Activated naive CD4-positive, alpha-beta T cell (primary cell): ENCODE measurements at places on chromosomes 4 and X.

DNA sequence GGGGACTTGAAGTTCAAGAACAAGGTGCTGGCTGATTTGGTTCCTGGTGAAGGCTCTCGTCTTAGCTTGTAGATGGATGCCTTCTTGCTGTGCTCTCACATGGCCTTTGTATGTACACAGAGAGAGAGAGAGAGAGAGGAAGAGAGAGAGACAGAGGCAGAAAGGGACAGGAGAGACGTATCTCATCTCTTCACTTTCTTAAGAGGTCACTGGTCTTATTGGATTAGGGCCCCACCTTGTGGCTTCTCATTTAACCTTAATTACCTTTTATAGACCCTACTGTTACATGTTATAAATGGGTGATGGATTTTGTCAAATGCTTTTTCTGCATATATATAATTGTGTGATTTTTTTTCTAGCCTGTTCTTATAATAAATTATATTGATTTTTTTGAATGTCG is 1444.2 kb downstream of the ADGRL3 start:
- DNase-seq = no peak

GRCh38 chrX:53595266-53595810 is 91.2 kb downstream of the HUWE1 start:
- DNase-seq = no peak

DNA sequence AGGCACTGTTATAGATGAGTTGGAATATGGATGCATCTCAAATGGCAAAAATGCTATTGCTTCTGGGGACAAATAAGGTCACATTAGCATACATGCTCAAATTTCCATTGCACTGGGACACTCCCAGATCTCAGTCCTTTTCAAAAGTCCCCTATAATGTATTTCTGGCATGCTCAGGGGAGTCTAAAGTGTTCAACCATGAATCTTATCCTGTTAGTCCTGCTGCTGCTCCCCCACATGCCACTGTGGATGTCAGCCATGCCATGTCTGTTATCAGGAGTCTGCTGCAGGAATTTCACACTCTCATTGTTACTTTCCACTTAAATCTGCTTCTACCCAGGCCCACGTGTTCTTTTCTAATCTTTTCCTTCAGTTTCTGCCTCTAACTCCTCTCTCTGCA is 1000.6 kb downstream of the CCSER1 start:
- DNase-seq = no peak

- no peak for DNase-seq
Observed at GRCh38 chr4:82903737-82904136, 3.2 kb downstream of the THAP9 start.

GRCh38 chr4:61628727-61629126 is 428.6 kb downstream of the ADGRL3 start:
- DNase-seq = no peak

GRCh38 chr4:87961993-87962392 is 13.5 kb upstream of the SPP1 start:
- DNase-seq = no peak

GRCh38 chrX:41946989-41947612 is 23.7 kb upstream of the CASK start:
- no peak for DNase-seq

DNA sequence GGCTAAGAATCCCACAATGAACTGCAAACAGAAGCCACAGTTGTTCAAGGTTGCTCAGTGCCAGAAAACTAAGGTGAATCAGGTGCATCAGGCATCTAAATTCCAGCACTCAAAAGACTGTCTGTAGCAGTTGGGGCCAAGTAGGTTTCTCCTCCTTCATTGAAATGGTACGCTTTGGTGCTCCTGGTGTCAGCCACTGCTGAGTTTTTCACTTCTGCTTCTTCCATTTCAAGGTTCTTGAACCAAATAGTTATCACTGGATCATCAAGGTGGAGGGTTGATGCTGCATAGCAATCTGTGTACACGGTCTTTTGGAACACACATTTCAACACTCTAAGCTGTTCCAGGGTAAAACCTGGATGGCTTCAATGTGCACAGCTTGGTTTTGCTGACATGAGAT is 74.4 kb downstream of the TMA16 start:
- DNase-seq = no peak

GRCh38 chrX:39897741-39898097 is 200.0 kb downstream of the BCOR start:
- no peak for DNase-seq

GRCh38 chr4:105963461-105964400 is 68.5 kb downstream of the NPNT start:
- DNase-seq = no peak

GRCh38 chrX:54496517-54496852 is 451 bp upstream of the FGD1 start:
- DNase-seq = no peak

DNA sequence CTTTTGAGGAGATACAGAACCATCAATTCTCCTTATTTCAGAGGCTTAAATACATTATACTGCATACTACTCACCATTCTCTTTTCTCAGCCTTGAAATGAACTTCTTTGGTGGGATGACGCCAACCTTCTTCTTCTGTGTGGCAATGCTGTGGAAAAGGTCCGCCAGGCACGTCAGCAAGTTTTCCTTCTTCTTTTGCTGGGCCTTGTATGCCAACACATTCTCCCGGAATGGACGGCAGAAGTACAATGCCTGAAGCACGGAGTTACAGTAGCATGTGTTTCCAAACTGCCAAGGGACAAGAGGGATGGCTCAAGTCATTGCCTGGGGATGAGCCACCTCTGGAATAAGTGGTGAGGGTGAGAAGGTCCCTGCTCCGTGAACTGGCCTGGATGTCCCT is 31.2 kb downstream of the USP46 start:
- no peak for DNase-seq

DNA sequence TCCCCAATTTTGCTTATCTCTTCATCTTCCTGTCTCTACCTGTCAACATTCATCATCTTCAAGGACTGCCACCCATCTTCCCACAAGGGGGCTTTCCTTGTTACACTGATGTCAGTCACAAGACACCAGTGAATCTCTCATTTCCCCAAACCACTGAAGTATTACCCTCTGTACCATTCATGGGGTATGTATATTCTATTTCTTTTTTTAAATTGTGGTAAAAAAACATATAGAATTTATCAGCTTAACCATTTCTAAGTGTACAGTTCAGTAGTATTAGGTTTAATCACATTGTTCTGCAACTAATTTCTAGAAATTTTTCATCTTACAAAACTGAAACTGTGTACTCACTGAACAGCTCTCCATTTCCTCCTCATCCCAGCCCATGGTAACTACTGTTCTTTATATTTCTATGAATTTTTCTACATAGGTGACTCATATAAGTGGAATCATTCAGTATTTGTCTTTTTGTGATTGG is 98.6 kb downstream of the LARP7 start:
- DNase-seq = no peak

GRCh38 chrX:40303256-40304077 is 205.7 kb upstream of the BCOR start:
- DNase-seq = no peak

DNA sequence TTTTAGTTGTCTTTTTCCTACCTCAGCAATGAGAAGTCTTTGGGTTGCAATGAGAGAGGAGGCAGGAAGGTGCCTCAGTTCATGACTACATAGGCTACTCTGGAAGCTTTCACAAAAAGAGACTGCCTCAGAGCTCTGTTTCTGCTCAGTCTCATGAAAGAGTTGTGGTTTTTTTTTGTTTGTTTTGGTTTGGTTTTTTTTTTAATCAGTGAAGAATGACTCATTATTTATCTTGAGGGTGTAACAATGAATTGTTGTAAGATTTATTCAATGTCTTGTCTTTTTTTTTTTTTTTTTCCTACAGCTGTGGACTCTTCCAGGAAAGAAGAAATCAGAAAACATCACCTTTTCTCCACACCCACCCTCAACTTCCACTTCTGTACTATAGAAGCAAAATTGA is 67.5 kb upstream of the CXCL13 start:
- DNase-seq = no peak
